ENCODE measurements at places on chromosomes 12 and 14. TPM values are rescaled to one million over a fixed set of nuclear protein-coding genes. Genes with fewer than 3 reads are reported as not detected.
A peak's percentile ranks its signal among the peaks of the same experiment; 100 is the strongest.

RPS6KL1 gene
- total RNA-seq, result 6.8 TPM

USP44 gene
- total RNA-seq, result 0.14 TPM

CDCA3 gene
- total RNA-seq, result 147 TPM

MSRB3 gene
- total RNA-seq, result 7.7 TPM

DNA sequence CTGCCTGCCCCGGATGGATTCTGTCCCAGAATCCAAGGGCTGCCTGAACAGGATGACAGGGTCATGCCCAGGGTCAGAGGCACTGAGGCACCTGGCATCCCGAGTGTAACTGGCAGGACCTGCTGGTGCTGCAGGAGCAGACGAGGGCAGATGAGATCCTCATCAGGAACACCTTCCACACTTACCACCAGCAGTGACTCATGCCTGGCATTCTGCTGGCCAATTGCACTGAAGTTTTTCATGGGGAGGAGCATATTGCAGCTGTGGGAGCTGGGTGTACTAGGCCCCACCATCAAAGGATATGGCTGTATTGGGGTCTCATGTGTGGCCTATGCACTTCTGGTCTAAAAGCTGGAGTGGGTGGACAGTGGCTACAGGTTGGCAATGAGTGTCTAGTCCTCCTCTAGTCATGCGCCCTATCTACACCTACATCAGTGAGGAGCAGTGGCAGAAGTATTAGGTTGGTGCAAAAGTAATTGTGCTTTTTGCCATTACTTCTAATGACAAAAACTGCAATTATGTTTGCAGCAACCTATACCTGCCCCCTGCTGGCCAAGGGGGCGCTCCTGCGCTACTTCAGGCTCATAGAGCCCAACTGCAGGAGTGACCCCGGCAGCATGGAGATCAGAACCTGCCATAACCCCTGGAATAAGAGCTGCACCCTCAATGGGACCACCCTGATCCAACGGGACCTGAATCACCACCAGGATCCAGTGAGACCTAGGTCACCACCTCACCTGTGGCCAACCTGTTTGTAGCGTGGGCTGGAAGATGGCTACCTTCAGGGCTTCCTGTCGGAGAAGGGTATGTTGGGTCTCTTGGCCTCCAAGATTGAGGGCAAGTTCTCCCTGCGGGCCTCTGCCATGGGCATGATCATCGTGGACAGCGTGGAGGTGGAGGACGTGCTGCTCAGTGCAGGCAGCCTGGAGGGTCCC lies 8.0 kb upstream of the C12orf42 start:
- no peak overlapping the region for H3K4me3 ChIP-seq
- no peak overlapping the region for H3K27ac ChIP-seq
- no peaks in the 10 kb centered on the region for H3K36me3 ChIP-seq
- no peaks in the 10 kb centered on the region for H3K27me3 ChIP-seq
- no peaks in the 10 kb centered on the region for H3K4me1 ChIP-seq
- peak; percentile 45 for DNase-seq

DNA sequence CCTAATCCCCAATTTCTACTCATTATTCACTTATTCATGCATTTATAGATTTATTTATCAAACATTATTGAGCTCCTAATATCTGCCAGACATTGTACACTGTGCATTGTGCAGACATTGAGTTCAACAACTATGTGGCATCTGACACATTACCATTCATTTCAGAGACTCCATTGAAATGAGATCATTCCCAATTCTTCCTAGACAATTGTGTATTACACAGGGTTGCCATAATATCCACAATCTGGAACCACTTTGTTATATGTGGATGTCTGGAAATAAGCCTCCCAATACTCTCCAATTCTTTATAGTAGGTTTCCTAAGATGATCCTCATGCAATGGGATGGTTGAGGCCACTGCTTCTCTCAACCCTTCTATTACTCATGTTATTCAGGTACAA lies 165.0 kb downstream of the OTOGL start:
- H3K27me3 ChIP-seq, result no peaks in the 10 kb centered on the region
- DNase-seq, result no peak
- H3K4me3 ChIP-seq, result no peak overlapping the region
- H3K27ac ChIP-seq, result no peak overlapping the region
- no peaks in the 10 kb centered on the region for H3K4me1 ChIP-seq

PIWIL1 gene
- 5.1 TPM for total RNA-seq

GRCh38 chr12:130959632-130960031 lies 5.9 kb downstream of the ADGRD1 start:
- no peaks in the 10 kb centered on the region for H3K36me3 ChIP-seq
- no peak overlapping the region for H3K27ac ChIP-seq
- DNase-seq, result no peak
- 0 out of 2 replicates have a peak, but pooled peaks cover under 1% of the 10 kb centered on the region for H3K4me1 ChIP-seq
- H3K4me3 ChIP-seq, result no peak overlapping the region
- no peaks in the 10 kb centered on the region for H3K27me3 ChIP-seq

Data from Caco-2 (cell line).